WERI-Rb-1 (cell line): ENCODE measurements at places on chromosomes 11 and 22.

DNA sequence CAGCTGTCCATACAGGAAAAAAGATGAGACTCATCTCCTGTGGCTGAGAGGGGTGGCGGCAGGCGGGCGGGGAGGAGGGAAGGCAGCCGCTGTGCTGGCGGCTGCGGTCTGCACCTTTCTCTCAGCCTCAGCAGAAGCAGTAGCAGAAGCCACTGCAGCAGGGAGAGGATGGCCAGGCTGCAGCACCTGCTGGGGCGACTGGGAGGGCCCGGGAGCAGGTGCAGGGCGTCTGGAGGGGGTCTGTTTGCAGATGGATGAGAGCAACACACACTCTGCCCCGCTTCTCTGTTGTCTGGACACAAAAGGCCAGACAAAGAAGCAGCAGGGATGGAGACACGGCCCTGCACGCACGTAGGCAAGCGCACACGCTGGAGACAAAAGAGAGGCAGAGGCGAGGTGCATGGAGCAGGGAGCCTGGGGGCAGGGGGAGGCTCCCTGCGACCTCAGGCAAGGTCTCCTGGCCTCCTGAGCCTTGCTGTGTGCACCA lies 9.3 kb upstream of the MIAT start:
- DNase-seq = no peak

- DNase-seq = peak; percentile 71
These were observed 740 bp downstream of the FADS1 start for GRCh38 chr11:61815790-61816735.

DNA sequence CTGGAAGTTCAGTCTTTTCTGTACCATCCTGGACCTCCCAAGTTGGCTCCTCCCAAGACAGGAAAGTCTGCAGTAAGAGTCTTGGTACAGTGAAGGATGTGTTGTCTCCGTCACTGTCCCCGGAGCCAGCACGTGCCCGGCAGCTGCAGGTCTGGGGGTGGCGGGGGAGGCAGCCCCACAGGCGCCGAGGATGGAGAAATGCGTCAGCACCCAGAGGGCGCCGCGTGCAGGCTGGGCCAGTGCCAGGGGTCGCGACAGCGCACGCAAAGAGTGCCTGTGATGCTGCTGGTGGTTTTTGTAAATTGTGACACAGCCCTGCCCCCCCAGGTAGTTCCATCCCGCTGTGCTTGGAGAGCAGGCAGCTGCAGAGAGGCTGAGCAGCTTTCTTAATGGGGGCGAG lies 1200.5 kb downstream of the BRD1 start:
- DNase-seq = no peak

GRCh38 chr11:115202900-115203552 lies 301.2 kb downstream of the CADM1 start:
- DNase-seq = no peak

DNA sequence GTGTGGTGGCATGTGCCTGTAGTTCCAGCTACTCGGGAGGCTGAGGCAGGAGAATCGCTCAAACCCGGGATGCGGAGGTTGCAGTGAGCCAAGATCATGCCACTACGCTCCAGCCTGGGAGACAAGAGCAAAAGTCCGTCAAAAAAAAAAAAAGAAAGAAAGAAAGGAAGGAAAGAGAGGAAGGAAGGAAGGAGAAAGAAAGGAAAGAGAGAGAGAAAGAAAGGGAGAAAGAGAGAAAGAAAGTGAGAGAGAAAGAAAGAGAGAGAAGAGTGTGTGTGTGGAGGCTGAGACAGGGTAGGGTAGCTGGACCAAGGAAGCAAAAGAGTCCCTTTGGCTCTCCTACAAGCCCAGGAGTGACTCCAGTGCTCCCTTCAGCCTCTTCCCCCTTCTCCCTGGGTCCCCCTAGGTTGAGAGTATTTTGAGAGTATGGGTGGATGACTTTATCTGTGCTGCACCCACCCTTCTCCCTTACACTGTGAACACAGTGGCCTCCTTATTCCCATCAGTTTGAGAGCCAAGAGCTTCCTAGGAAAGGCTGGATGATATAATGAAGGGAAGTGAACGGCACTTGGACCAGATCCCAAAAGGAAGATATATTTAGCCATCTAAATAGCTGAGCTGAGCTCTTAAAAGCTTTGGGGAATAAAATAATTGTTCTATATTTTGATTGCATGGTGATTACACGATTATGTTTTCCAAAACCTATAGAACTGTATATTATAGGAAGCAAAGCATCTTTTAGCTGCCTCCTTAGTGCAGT lies 9.5 kb upstream of the DENND5A start:
- no peak for DNase-seq

- DNase-seq = no peak
These were observed 101.6 kb downstream of the NTM start for GRCh38 chr11:131471976-131472375.

DNA sequence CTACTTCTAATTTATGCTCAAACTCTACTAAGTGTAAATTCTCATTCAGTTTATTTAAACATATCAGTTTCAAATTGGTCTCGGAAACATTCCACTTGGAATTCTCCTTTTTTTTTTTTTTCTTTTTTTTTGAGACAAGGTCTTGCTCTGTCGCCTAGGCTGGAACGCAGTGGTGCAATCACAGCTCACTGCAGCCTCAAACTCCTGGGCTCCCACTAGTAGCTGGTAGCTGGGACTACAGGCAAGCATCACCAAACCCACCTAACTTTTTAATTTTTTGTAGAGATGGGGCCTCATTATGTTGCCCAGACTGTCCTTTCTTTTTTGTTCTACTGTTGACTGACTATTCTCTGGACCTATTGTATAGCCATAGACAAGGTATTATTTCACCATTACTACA lies 33.3 kb upstream of the CCDC81 start:
- no peak for DNase-seq

DNA sequence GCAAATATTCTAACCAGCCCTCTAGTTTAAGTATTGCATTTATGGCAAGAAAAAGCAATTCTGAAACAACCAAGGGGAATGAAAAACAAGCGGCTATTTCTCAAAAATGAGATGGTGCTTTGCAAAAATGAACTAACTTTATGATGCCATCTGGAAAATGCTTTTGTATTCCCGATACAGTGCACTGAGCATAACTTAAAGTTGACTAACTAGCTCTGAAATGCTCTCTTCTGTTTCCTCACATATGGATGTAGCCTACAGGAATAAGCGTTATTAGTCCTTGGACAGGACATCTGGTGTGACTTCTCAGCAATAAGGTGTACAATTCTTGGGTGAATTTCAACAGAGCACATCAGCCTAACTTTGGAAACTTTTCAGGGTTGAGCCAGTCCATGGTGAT lies 228.2 kb upstream of the DDI1 start:
- DNase-seq = no peak

DNA sequence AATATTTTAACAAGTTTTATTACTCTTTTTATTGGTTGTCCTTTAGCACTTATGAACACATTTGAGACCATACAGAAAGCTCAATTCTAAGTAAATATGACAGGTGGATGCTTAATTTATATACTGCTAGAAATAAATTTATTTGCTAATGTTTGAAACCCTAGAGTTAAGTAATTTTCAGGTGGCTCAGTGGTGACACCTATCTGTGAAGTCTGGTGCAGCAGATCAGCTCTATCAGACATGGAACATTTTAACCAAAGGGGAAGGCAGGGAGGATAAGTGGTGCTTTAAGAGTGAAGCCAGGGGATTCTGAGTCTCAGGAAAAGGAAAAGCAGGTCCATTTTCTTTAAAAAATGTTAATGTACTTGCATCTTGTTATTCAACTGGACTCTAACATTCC lies 175.8 kb downstream of the DSCAML1 start:
- DNase-seq = no peak

GRCh38 chr22:43884600-43885318 lies 7.1 kb downstream of the PNPLA5 start:
- DNase-seq = peak; percentile 77

GRCh38 chr11:105367129-105367528 lies 227.6 kb upstream of the CARD18 start:
- DNase-seq = no peak

- DNase-seq = no peak
These were observed 582.9 kb downstream of the BRD1 start for GRCh38 chr22:49244466-49245420.

DNA sequence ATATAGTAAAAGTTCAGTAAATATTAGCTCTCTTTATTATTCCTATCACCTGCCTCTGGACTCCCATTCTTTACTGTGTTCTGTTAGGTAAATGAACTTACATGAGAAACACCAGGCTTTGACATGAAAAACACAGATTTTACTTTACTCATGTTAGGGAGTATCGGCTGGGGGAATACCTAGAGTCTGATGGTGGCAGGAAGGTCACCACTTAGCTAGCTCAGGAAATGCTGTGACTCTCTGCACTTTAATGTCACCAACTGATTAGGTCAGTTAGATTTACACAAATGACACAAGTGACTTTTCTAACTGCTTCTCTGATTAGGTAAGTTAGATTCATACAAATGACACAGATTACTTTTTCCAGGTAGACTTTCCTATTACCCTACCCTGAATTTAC lies 225.1 kb downstream of the SWAP70 start:
- no peak for DNase-seq

GRCh38 chr11:2813141-2813908 lies 72.2 kb downstream of the CDKN1C start:
- no peak for DNase-seq

DNA sequence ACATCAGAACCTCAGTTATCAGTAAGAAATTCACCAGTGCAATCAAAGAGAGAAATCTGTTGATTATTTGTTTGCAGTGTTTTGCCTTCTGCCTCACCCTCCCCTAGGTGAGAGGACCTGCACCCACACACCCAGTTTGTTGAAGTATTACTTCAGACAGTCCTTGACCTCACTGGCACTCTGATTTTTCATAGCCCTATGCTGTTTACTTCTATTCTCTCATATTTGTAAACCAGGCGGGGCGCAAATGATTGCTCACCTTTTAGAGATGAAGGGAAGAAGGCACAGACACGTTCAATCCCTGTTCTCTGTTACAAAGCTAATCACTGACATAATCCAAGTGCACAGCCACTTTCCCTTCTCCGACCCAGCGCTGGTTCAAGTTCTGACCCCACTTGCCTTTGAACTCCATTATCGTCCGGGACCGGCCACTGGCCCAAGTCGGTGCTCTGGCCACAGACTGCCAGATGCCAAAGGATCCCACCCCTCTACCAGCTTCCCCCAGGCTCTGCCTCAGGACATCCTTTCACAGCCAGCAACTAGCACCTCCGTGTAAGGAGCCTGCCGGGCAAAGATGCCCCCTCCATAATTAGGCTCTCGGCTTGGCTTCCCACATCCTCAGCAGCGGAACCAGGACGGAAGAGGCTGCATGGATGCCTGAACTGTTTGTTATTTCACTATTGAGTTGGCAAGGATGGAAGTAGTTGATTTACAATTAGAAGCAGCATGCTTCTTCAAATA lies 1.7 kb downstream of the ETS1 start:
- DNase-seq = no peak

- DNase-seq = no peak
These were observed 3.0 kb downstream of the RPS25 start for GRCh38 chr11:119015054-119015611.

- no peak for DNase-seq
These were observed 214.4 kb upstream of the BLID start for GRCh38 chr11:122330279-122330965.

DNA sequence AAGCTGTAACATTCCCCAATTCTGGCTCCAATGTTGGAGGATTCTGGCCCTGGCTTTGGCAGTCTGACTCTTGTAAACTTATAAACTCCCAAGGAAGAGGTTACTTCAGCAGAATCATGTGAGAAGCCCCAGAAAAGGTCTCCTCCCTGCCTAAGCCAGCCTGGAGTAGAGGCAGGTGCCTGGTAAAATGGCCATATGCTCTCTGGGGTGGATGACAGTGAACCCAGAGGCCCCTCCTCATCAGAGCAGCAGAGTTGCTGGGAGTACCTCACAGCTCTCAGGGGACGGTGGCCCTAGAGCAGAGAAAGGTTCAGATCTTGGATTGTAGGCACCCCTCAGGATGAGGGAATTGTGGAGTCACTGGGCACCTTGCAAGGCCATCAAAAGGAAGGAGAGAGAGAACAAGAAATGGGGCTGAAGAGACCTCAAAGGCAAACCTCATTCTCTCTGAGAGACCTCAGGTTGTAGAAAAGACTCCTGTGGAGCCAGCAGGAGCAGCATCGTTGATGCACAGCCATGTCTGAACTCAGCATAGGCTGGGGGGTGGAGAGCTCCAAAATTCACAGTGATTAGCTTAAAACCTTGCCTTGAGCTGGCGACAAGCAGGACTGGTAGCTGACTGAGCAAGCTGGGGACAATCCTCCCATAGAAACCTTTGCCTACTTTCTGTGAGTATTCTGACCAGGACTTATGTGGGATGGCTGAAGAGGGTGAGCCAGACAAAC lies 4.9 kb upstream of the P2RY6 start:
- no peak for DNase-seq

- DNase-seq = no peak
These were observed 124.1 kb upstream of the MPPED2 start for GRCh38 chr11:30710221-30710620.

DNA sequence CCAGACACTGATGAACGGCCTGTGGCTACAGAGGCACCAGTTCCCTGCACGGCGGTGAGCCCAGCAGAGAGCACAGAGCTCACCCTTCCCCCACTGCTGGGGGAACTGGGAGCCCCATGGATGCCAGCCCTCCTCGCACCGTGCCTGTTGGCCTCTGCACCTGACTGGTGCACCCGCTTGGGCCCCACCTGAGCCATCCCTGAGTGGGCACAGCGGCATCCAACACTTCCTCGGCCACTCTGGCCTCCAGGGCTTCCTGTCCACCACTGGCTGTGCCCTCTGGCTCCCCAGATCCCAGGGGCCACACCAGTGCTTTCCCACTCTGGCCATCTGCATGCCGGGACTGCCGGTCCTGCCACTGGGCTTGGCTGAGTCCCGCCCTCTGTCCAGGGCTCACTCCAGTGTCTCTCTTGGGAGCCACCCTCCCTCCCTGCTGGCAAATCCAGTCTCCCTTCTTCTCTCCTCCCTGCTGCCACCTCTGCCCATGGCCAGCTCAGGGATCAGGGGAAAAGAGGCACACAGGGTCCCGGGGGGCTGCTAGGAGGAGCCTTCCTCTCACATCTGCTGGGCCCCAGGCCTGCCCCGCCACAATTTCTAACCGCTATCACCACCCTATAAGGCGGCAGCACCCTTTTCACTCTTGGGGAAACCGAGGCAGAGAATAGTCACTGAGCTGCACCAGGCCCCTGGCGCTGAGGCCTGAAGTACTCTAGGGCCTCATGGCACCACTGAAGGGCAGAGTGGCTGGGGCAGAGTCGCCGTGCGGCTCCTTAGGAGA lies 33.0 kb downstream of the GNB1L start:
- no peak for DNase-seq

DNA sequence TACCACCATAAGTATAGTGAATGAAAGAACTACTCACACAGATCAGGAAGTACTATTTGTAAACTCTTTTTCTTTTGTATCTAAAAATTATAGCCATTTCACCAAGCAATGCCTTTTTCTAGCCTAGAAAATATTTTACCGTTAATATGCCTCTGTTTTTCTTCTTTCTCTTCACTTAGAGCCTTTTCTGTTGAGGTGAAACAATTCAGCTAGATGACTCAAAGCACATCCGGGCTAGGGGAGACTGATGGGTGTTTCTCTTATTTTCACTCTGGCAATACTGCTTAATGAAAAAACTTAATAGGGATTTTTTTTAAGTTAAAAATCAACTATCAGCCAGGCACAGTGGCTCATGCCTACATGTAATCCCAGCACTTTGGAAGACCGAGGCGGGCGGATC lies 93.3 kb downstream of the SGSM3 start:
- no peak for DNase-seq
